Cerebellar cortex (tissue), 1 donor: ENCODE measurements at places on chromosomes 5 and 9.

GRCh38 chr5:68000805-68001204 lies 214.8 kb upstream of the PIK3R1 start:
- no peak for DNase-seq

DNA sequence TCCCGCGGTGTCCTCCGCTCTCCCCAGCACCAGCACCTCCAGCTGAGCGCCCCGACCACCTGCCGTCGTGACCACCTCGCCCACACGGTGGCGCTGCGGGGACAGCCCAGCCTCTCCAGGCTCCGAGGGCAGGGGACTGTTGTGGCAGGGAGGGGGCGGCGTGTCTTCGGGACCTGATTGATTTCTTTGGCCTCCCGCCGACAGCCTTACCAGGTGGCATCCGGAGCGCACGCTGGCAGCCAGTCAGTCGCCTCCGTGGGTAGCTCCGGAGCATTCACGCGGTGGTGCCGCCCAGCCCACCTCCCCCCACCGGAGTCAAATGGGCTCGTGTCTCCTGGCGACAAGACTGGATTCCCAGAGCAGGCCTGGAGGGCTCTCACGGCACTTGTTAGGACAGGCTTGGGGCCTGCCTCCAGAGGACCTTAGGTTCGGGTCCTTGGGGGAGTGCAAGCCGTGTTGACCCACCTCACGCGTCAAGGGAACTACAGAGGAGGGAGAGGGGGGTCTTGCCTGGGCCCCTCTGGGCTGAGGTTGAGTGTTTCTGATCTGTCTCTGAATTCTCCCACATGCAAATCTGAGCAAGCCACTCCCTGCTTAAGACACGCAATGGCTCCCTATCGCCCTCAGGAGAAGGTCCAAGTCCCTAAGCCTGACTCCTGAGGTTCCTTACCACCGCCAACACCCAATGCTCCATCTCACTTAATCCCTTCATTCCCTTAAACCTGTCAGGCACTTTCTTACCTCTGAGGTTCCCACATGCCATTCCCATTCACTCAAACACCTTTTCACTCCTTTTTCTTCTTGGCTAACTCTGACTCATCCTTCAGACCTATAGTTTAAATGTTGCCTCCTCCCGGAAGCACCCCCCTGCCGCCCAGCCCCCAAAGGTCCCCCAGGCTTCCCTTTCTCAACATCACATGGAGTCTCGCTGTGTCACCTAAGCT lies 51.2 kb upstream of the GGTA1 start:
- peak; percentile 80 for DNase-seq

DNA sequence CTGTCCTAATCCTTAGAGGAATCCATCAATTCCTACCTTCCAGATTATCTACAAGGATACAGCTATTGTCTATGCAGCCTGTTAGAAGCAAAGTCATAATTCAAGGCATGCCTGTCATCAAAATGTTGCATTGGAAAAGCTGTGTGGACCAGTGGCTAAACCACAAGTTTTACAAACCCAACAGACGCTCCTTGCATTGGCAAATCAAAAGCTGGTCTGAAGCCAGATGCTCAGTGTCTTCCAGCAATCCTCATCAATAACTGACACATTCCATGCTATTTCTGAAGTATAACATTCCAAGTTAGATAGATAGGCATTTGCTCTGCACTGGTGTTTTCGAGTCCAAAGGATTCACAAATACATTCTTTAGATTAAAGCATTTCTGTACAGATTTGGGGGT lies 213.6 kb downstream of the EBF1 start:
- DNase-seq, result no peak

GRCh38 chr5:168935183-168935582 lies 356.0 kb upstream of the PANK3 start:
- no peak for DNase-seq

DNA sequence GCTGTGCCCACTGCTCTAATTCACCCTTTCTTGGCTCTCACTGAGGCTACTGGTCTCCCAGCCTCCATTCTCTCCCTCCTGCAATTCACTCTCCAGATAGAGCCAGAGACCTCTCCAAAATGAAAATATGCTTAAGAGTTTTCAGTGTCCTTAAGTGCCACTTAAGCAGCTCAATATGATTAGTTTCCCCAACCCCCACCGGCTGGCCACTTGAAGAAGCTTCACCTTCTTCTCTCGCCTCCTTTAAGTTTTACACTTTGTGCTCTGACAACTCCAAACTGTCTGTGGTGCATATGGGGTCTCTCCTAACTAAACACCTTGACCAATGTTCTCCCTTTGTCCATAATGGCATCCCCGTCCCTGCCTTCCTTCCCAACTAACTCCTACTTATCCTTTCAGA lies 53.4 kb downstream of the CDK5RAP2 start:
- DNase-seq, result no peak

DNA sequence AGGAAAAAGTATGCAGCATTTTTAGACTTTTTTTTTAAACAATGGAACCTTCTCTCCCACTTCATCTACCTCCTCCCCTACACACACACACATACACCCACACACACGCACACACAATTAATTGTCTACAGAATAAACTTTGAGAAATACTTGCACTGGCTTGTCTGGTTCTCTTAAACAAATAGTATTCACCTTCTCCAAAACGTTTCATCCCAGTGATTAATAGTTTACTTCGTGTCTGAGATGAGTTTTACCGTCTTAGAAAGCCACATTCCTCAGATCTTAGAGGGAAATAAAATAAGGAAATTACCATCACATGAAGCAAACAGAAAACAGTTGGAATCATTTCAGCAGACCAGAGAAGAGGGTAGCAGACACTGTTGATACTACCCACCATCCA lies 570.6 kb upstream of the CLINT1 start:
- no peak for DNase-seq

DNA sequence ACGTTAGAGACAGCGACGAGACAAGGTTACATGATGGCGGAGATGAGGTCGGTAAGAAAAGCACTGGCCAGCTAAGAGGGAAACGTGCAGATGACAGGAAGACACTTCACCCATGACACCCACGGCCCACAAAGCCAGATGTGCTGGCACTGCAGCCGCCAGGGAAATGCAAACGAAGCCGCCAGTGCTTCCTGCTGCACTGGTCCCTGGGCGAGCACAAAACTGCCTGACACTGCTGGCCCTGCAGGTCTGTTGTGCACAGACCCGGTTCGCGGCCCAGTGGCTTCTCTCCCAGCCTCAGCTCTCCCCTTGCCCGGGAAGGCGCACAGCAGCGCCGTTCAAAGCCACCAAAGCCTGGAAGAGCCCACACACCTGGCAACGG lies 20.3 kb downstream of the QSOX2 start:
- DNase-seq, result no peak

- no peak for DNase-seq
Measured at GRCh38 chr9:128823903-128824406, 5.6 kb downstream of the SPOUT1 start.

DNA sequence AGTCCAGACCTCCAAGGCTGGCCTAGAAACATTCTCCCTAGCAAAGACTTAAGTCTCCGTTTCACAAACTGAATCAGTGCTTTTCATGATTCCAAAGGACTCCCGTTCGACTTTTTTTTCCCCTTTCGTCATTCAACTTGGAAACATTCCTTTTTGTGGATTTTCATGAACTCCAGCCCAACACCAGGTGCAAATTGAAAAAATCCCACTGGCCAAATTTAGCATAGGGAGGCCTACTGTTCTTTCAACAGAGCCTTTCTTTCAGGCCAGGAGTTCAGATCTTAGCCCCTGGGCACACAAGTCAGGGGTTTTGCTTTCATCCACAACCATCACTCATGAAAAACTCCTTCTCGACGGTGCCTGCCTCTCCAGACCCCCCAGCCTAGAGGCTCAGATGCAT lies 285.3 kb downstream of the PIK3R1 start:
- DNase-seq, result no peak

GRCh38 chr5:56673171-56673570 lies 142.2 kb upstream of the MAP3K1 start:
- DNase-seq, result no peak

DNA sequence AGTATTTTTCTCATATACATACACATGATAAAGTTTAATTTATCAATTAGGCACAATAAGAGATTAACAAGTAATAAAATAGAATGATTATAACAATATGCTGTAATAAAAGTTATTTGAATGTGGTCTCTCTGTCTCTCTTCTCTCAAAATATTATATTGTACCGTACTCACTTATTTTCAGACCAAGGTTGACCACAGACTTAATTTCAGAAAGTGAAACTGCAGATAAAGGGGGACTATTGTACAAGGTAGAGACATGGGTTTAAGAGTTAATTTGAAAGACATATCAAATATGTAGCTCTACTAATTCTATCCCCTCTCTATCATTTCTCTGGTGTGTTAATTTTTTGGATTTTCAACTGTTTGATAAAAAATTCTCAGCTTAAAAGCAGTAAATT lies 20.0 kb upstream of the C9 start:
- no peak for DNase-seq

- no peak for DNase-seq
Measured at GRCh38 chr9:121445986-121446385, 53.7 kb downstream of the GGTA1 start.

GRCh38 chr9:131755541-131756198 lies 15.8 kb upstream of the RAPGEF1 start:
- DNase-seq, result peak; percentile 87

- no peak for DNase-seq
Measured at GRCh38 chr5:156758011-156758791, 91.9 kb upstream of the PPP1R2B start.

- DNase-seq, result no peak
Measured at GRCh38 chr5:106085136-106085535, 1585.6 kb downstream of the EFNA5 start.

GRCh38 chr5:172504701-172505402 lies 50.5 kb upstream of the SH3PXD2B start:
- no peak for DNase-seq

DNA sequence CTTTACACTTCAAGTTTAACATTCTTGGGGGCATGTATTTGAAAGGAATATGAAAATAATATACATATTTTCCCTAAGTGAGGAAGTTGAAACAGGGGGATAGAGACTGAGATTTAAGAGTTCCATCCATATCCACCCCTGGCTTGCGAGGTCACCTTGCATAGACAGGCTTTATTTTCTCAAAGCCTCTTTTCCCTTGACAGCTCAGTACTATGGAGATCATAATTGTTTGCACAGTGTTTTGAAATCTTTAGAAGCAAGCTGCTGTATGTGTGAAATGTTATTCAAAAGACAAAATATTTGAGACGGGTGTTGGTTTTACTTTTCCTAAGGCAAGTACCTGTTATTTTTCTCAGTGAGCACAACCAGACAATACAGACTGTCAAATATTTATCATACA lies 163.1 kb downstream of the LRRC70 start:
- no peak for DNase-seq

- no peak for DNase-seq
Measured at GRCh38 chr5:111537141-111538024, 25.0 kb upstream of the STARD4 start.

GRCh38 chr9:71746023-71746757 lies 22.1 kb downstream of the CEMIP2 start:
- DNase-seq, result no peak

GRCh38 chr5:160333721-160334120 lies 21.4 kb upstream of the CCNJL start:
- no peak for DNase-seq

DNA sequence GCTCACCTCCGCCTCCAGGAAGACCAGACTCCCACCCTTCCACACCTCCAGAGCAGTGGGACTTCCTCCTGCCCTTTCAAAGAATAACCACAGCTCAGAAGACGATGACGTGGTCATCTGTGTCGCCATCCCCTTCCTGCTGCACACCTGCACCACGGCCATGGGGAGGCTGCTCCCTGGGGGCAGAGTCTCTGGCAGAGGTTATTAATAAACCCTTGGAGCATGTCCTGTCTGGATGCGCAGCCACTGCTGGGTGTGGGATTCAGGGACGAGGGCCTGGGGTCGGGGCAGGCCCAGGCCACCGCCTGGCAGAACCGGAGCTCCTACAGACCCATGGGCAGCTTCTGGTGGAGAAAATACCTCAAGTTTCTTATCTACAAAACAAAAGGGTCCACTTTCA lies 5.0 kb downstream of the PAEP start:
- no peak for DNase-seq

DNA sequence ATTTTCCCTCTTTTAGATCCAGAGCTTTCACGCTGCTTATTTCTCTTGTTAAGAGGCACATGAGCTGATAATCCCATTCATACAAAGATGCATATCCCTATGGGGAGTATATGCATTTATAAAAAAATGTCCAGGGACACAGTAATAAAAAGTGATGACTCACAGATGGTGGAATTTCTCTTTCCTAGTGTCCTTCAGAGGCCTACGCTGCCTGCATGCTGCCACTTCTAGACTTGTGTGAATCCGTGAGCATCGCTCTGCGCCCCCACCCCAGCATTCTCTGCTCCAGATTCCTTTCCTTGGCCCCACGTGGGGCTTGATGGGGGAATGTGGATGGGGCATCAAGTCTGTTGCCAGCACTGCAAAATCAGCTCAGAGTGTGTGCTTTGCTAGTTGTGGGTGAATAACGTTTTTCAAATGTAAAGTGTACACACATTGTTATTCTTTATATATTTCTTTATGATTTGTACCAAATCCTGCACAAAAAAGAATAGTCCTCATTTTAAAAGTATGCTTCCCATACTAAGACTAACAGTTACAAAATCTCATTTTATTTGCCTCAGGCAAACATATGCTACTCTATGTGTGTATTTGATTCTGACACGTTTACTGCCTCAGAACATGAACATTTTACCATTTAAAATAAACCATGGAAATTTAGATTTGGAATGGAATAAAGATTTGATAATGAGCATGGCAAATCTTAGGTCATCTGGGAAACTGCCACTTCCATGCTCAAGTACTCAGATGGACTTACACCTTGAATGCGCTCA lies 22.4 kb upstream of the RASGRF2 start:
- no peak for DNase-seq

GRCh38 chr9:111038331-111039230 lies at the start of gene LPAR1:
LPAR1 (minus strand) TSS chr9:111038470; CDS start chr9:110972117, 66,353 bp downstream.
- no peak for DNase-seq

DNA sequence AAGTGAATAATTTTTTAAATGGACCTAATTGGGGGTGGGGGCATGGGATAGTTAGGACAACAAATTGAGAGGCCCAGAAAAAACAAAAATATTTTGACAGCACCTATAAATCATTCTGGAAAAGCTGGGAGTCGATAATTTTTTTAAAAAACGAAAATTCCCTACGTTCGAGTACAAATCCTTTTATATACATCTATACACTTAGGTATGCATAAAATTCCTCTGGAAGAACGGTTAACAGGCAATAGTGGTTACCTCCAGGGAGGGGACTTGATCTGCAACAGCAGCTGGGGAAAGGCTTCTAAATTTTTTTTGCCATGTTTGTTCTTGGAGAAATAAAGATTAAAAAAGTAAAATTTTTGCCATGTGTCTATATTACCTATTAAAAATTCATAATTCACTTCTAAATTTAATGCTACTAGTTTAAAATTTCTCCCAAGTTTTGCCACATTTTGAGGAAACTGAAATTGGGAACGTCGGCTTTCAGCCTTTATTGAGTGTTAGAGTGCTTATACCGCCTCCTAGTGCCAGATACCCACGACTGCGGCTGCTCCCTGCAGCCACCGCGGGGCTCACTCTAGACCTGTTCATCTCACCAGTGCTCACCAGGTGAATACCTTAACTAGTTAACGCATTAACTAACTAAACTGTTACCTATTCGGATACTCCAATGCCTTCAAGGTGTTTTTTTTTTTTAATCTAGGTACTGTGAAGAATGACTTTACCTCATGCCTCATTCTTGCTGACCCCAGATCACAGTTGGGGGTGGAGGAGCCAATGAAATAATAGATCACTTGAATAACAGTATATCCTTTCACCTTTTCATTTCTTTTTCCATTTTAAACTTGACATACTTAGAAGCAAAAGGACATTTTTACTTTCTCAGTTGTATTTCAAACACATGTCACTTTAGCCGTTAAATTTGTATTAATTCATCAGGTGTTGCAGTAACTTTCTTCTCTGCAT lies 1.8 kb upstream of the BHMT start:
- DNase-seq, result no peak

GRCh38 chr5:172186114-172186695 lies 1.8 kb downstream of the STK10 start:
- DNase-seq, result no peak
